BJ (cell line): ENCODE measurements at places on chromosomes 11 and 22.

DNA sequence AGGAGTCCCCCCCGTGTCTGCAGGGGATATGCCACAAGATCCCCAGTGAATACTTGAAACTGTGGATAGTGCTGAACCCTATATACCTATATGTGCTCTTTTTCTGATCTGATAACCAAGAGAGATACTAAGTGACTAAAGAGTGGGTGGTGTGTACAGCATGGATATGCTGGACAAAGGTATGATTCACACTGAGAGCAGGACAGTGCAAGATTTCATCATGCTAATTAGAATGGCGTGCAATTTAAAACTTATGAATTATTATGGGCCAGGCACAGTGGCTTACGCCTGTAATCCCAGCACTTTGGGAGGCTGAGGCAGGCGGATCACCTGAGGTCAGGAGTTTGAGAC, 90.2 kb upstream of the ALKBH3 start:
- DNase-seq = peak; percentile 5

GRCh38 chr11:88431675-88432341, 94.3 kb upstream of the CTSC start:
- DNase-seq = no peak

DNA sequence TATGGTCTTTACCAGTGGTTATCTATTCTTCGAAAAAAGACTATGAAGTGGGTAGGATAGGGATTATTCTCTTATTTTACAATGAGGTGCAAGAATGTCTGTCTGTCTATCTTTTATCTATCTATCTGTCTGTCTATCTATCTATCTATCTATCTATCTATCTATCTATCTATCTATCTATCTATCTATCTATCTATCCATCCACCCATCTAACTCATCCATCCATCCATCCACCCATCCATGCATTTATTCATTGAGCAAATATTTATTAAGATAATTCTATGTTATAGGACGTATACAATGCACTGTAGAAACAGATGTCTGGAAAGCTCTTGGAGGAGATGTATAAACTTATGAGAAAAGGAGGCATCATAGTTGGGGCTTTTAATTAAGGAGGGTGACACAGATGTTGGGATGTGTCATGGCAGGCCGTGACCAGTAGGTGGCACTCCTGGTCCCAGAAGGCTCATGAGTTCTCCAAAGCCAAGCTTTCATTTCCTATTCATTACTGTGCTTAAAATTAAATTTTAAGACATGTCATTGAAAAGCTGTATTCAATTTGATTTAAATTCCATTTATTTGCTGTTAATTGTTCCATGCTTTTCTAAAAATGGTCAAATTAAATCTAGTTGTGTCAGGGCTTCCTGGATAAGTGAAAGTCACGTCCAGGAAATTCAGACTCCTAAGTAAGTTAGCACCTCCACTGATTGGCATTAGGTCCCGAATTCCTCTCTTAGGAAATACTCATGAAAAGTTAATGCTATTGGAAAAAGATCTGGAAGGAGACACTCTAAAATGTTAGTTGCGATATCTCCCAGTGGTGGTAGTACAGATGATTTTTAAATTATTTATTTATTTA, 19.0 kb upstream of the E2F8 start:
- peak; percentile 2 for DNase-seq

DNA sequence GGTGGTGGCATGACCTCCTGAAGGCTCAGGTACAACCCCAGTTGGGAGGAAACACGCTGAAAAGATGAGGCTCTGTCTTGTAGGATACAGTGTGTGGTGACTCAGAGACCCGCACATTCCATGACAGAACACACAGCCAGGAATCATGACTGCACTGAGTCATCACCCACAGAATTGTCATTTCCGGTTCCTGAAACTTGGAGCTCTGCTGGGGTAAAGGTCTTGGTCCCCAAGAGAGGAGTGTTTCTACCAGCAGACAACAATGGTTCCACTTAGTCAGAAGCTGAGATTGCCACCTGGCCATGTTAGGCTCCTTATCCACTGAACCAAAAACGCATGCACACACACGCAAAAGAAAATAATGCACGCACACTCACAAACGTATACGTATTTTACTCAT, 31.5 kb upstream of the CYB5R3 start:
- DNase-seq = peak; percentile 81

- DNase-seq = no peak
Observed at GRCh38 chr11:117997406-117997805, 11.2 kb downstream of the IL10RA start.

DNA sequence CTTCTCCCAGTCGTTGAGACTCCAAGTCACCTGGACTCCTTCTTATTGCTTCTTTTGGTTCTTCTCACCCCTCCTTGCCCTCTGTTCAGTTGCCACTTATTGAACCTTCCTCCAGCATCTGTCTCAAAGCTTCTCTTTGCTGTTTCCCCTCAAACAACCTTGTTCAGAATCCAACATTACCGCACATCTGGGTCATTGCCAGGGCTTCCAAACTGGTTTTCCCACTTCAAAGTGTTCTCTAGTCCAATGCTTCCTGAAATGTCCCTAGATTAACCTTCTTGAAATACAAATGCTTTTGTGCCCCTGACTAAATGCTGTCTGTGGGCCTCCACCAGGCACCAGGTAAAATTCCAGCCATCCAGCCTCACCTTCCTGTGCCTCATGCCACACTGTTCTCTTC, 100.8 kb upstream of the TTC12 start:
- no peak for DNase-seq
